ENCODE measurements at places on chromosomes 1 and 21.

DNA sequence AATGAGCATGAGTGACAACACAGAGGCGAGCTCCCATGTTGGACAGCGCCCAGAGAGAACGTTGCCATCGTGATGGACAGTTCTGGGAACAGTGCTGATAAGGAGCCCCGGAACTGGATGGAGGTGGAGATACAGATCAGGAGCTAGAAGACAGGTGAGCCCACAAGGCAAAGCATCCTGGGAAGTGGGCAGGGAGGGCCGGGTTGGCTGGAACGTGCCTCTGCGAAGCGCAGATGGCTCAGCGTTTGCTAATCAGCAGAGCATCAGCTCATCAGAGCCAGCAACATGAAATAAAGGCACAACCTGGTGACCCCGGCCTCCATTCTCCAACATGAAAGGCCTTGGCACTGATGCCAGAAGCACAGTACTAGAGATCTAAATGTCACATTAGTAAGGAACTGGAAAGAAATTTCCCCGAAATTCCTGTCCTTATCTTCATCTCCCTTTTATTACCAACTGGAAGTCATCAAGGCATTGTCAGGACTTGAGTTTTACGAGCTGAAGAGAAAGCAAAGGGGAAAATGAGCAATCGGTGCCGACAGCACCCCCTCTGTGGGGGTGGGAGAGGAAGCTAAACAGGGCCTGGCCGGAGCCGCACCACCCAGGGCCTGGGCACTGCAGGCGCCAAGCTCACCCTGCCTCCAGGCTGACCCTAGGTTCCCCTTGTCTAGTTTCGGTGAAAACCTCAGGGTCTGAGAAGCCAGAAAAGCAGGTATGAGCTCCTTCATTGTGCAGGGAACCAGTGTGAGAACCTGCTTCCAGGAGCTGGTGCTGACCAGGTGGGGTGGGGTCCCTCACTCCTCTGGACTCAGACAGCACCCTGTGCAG, 19.9 kb downstream of the ABCA4 start:
- no peak for DNase-seq

GRCh38 chr1:221315330-221315729, 426.6 kb downstream of the DUSP10 start:
- peak; percentile 91 for DNase-seq

- no peak for DNase-seq
Measured at GRCh38 chr1:17819129-17819802, 64.1 kb downstream of the ACTL8 start.

GRCh38 chr1:108845991-108846390, 10.9 kb downstream of the AKNAD1 start:
- DNase-seq: no peak

DNA sequence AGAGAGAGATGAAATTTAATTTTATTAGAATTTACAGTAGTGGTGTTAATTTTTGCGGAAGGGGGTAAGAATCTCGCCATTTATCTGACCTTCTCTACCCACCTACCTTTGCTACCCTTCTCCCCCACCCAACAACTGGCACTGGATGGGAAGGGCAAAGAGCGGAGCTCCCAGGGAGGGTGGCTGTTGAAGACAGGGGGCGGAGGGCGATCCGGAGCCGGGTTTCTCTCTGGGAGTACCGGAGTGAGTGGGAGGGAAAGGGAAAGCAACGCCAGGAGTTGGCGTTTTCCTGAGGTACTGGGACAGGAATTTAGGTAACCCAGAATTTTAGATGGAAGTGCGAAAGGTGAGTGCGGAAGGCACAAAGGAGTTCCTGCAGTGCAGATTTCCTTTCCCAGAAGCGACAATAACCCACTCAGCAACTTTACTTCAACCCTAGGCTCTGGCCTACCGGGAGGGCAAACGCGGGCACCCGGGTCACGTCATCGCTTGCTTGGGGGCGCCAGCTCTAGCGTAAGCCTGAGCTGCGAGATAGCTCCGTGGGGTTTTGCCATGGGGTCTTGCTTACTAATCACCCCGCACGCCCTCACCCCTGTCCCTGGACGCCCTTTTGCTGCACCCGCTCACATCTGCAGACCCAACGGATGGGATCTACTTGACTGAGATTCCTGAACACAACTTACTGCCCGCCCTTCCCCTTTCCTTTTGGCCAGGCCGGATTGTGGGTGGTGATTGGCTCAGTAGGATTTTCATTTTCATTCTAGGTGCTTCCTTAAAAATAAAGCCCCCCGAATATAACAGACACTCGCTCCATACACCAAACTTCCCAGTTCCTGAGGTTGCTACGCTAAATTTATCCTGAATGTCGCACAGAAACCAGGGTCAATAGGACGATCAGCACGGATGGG, 413.0 kb upstream of the ESRRG start:
- no peak for DNase-seq

GRCh38 chr1:63772201-63772600, 1.6 kb upstream of the ROR1 start:
- DNase-seq: no peak

- no peak for DNase-seq
Measured at GRCh38 chr1:226308166-226308722, 720 bp downstream of the LIN9 start.

- no peak for DNase-seq
Measured at GRCh38 chr21:35965699-35966098, 94.6 kb downstream of the SETD4 start.

DNA sequence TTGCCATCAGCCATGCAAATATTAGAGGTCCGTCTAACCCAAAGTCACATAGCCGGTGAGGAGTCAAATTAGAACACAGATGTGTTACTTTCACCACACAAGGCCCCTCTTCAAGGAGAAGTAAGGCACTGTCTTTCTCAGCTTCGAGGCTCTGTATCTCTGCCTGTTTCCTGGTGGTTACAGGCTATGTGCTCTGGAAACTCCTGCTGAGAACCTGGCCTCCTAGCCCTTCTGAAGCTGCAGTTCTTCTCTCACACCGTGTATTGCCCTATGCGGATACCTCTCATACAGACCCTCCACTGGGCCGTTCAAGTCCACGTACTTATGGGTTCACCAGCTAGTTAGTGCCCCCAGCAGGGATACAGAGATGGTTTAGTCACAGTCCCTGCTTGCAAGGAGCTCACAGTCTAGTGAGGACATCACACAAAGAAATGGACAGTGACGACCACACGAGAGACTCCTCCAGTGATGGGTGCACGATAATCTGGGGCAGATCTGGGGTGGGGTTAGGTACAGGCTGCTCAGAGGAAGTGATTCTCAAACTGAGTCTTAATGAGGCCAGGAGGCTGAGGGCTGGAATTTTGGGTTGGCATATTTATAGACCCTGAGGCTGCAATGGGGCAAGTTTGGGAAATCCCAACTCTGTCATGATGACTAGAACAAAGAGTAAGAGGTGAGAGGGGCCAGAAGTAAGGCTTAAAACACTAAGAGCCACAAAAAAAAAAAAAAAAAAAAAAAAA, 22.8 kb upstream of the ELOA start:
- no peak for DNase-seq

- DNase-seq: no peak
Measured at GRCh38 chr1:25559031-25559430, 15.6 kb downstream of the LDLRAP1 start.

DNA sequence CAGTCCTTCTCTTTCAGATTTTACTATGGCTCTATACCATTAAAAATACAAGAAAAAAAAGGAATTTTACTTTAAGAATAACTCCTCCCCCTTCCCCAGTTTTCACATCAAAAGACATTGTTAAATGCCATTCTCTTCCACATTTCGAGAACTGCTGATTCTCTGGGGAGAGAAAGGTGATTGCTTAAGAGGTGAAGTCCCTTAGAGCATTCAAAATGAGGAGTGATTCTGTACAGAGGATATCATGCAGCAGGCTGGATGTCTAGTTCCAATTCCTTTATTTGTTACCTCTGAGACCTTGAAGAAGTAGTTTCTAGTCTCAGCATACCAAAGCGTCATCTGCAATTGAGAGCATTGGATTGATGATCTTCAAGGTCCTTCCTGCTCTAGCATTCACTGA, 46.9 kb downstream of the FMO3 start:
- DNase-seq: no peak

GRCh38 chr1:116407033-116407432, 34.0 kb downstream of the ATP1A1 start:
- no peak for DNase-seq

GRCh38 chr1:212698467-212699103, 1.1 kb downstream of the BATF3 start:
- DNase-seq: no peak

GRCh38 chr1:51575406-51576084, 41.3 kb upstream of the OSBPL9 start:
- DNase-seq: peak; percentile 66

DNA sequence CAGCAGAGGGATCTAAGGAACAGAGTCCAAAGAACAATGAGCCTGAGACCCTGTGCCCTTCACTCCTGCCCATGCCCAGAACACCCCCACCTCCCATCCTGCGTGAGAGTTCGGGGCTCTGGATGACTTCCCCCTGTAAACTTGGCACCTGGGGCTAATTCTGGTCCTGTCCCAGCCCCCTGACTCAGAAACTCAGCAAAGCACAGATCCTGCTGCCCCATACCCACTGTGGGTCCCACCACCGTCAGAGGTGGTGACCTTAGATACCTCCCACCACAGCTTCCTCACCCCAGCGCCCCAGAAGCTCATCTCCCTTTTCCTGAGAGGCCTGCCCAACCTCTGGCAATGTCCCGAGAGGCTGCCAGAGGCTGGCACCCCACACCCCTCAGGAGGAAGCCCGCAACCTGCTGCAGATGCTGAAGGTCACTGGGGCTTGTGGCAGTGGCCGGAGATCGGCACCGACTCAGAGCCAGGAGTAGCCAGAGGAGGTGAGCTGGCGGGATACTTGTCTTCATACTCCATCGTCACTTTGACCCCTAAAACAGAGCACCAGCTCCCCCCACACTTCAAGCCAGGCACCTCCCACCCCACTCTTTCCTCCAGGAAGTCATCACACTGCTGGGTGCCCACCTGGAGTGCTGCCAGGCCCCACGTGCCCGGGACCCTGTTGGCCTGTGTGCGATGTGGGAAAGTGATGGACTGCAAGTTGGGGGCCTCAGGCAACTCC, 111.6 kb upstream of the IFFO2 start:
- DNase-seq: no peak

DNA sequence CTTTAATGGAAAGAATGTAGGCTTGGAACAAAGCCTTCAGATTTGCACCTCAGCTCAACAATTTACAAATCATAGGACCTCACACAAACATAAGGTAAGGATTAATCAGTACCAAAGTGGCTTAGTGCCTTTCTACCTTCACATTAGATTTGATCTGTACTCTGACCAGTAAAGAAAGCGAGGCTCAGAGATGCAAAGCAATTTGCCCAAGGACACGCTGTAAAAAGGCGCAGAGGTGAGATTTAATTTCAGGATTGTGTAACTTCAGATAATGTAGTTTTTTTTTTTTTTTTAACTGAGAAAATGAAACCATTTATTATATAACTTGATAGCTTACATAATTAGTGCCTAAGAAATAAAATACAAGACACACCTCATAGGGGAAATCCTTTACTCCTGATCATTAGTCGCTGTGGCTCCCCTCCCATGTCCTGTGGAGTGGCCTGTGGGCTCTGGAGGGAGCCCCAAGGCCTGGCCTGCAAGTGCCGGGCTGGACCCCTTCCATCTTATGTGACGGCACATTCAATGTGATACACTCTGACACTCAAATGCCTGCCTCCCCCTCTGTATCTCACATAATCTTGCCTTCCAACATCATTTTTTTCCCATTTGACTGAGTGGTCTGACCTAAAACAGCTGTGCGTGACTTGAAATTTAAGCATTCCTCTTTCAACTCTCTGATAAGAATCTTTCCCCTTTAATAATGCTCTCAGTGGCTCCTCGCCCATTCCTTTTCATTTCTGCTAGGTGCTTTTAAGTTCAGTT, 426.5 kb upstream of the DAB1 start:
- no peak for DNase-seq

GRCh38 chr21:42570841-42571387, 57.3 kb downstream of the SLC37A1 start:
- DNase-seq: no peak

DNA sequence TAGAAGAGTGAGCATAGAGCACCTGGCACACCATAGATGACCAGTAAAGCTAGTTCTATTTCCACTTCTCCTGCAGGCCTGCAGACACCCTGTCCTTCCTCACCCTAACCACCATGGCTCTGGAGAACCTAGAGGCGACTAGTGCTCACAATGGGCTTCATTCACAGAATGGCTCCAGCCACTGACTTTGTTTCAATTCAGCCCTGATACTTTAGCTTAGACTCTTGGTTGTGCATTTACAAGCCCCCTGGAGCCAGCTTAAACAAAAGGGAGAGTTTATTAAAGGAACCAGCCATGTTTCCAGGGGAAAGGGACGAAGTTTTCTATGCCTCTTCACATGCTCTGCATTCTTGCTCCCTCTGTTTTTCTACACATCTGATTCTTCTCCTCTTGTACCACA, 123.7 kb downstream of the NAV1 start:
- no peak for DNase-seq

GRCh38 chr21:33747420-33747819, 105.1 kb downstream of the ITSN1 start:
- no peak for DNase-seq

DNA sequence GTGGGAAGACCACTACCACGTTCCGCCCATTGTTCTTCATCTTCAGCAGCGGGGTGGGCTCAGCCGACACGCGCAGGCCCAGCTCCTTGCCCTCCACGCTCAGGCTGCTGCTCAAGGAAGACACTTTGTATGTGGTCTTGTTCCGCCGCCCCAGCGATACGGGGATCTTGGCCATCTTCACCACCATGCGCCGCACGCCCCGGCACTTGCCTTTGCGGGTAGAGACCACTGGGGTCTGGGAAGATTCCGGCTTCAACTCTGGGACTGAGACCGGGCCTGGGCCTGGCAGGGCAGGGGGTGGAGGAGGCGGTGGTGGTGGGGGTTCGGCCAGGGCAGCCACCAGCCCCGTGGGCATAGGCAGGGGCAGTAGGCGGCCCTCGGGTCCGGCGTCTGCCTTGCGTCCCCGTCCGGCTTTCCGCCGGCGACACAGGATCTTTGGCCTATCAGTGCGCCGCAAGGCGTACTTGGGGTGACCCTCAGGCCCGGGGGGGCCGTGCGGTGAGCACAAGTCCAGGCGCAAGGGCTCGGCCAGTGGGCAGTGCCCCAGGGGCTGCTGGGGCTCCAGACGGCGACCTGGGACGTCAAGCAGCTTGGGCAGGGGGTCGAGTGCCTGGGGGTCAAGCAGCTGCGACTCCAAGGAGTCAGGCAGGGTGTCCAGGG, 53.3 kb downstream of the AHDC1 start:
- no peak for DNase-seq

GRCh38 chr1:244778344-244778743, 57.1 kb upstream of the COX20 start:
- DNase-seq: peak; percentile 79

GRCh38 chr21:41847066-41847804, 31.9 kb downstream of the PRDM15 start:
- peak; percentile 81 for DNase-seq

DNA sequence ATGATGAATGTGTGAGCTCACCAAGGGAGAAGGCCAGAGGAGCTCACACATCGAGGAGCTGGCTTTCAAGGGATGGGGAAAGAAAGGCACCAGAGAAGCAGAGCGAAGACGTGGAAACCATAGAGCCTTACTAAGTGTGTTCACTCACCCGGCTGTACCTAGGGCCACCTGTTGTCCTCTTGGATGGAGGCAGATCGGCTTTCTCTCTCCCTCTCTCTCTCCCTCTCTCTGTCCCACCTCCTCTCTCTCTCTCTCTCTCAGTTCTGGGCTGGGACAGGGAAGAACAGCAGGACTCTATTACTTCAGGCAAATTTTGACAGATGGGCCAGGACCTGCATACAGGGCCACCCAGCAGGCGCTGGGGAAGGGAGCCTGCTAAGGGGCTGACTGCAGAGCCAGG, 64.8 kb downstream of the HIVEP3 start:
- no peak for DNase-seq

GRCh38 chr1:170864238-170864637, 71.1 kb upstream of the MROH9 start:
- DNase-seq: peak; percentile 83
